Hematopoietic multipotent progenitor cell treated with erythropoietin and hydrocortisone succinate and interleukin-3 and kit ligand, for 4 days (in vitro differentiated cells): ENCODE measurements at places on chromosomes 1 and 21.

DNA sequence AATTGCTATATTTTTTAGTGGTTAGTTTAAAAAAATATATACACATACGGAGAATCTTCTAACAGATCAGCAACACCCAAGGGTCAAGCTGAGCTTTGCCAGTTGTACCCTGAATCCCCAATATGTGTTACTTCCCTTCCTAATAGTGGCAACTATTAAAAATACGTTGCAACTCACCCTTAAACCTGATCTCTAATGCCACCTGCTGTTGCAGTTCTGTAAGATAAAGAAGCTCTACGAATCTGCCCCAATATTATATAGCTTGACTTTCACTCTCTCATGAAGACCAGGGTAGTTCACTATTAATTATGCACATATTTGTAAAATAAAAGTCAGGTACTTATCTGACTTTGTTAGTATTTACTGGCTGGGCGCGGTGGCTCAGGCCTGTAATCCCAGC, 58.4 kb downstream of the ASH1L start:
- DNase-seq, result peak; percentile 82

DNA sequence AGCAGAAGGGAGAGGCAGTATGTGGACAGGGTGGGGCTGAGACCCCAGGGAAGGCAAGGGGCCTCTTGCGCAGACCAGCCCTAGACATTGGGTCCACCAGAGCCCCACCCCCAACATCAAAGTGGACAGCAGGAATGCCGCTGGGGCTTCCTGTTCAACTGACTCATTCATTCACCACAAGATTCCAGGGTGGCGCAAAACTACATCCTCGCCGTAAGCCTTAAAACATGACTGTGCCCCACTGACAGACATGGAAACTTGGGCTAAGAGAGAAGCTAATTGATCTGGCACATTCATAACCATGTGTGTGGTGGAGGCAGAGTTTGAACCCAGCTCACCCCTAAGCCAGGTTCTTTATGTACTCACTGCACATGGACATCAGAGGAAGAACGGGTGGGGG, 14.0 kb downstream of the COL16A1 start:
- no peak for DNase-seq

DNA sequence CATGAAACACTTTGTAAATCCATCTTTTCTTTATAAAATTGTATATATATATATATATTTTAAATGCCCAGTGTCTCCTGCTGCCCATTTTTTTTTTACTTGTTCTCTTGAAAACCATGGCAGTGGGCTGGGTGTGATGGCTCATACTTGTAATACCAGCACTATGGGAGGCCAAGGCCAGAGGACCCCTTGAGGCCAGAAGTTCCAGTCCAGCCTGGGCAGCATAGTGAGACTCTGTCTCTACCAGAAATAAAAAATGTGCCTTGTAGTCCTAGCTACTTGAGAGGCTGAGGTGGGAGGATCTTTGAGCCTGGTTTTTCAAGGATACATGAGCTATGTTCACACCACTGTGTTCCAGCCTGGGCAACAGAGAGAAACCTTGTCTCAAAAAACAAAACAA, 62.2 kb downstream of the HS2ST1 start:
- no peak for DNase-seq

DNA sequence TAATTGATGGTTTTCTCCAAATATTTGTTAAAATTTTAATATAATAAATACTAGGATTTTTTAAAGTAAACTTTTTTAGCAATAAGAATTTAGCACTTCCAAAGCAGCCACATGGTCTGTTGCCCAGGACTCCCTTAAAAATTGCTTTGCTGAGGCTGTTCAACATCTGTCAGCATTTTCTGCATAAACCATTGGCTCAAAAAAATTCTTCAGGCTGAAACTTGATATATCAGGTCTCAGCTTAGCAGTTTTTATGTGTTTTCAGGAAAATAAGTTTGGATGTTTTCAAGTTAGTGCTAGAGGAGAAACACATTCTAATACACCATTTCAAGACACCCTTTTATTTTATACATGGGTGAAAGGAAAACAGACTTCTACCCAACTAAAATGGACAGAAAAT, 69.1 kb upstream of the C1orf105 start:
- DNase-seq, result no peak

DNA sequence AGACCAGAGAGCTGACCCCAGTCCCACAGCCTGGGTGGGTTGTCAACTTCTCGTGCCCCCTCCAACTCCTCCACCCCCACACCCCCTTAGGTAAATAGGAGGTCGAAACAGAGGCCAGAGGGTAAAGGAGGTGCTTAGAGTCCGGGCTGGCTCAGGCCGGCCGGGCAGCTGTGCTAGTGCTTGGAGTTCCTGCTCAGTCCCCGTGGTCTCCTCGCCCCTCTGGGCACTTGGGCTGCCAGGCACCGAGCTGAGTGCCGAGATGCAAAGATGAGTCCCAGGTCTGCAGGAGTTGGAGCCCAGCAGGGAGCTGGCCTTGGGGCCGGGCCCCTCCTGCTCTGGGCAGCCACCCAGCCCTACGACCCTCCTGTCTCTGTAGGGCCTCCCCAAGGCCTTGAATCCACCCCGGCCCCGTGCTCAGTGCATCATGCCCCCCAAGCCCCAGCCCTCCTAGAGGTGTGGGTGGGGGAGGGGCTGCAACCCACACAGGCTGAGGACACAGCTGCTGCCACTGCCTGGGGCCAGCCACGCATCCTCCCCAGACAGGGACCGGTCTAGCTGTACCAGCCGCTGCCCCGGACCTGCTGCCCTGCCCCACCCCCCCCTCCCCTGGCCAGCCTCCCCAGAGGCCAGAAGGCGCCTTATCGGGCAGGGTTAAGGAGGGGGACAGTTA, 1.9 kb downstream of the SMIM1 start:
- no peak for DNase-seq

- no peak for DNase-seq
These were observed 37.3 kb upstream of the KHDRBS1 start for GRCh38 chr1:31976401-31976800.

- DNase-seq, result no peak
These were observed 324.0 kb upstream of the DAB1 start for GRCh38 chr1:57747818-57748217.

- DNase-seq, result no peak
These were observed 613.9 kb downstream of the PTPRU start for GRCh38 chr1:29849991-29850757.

DNA sequence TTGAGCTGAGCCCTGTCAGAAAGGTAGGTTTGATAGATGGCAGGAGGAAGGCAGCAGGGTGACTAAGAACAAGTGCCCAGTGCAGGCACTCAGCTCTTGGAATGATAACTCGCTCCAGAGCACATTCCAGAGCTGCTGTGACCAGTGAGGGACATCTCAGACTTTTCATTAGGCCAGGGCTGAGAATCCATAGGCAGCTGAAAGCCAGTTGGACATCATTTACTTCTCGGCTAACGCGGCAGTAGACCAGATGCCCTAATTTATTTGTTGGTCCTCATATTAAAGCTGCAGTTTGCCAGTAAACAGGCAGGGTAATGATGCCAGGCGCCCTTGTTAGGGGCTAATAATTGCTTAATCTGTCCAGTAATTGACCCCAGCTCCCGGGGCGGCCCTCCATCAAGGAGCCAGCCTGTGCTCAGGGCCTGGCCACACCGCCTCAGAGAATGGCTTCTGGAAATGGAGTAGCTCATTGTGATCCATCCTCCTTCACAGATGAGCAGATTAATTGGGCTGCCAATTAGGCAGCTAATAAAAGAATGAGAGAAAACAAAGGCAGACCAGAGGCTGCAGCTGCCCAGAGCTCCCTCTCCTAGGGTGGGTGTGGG, 122.0 kb downstream of the BEND5 start:
- DNase-seq, result no peak

DNA sequence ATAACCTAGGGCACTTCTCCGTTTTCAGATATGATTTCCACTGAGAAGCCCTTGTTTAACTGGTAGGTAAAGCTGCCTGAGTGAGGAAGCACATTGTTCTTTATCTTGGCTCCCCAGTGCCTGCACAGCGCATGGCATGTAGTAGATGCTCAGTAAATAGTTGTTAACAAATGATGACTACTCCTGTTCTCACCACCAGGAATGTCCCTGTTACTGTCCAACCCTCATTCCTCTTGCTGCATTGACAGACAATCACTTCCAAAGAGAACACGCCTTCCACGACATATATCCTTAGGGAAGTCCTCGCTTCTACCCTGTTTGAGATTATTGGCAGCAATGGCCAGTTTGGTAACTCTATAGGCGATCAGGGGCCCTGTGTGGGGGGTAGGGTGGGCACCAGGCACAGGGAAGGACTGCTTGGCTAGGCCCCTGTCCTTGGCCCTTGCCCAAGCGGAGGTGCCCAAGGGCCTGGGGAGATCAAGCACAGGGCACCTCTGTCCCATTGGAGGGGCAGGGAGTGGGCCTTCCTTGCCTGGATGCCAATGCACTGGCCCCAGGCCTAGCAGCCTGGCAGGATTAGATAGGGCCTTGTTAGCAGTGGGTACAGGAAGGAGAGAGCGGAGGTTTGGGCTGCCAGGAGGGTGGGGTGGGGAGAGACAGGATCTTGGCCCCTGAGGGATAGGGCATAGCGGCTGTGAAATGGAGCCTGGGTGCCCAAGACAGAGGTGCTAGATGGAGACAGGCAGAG, 10.2 kb downstream of the NES start:
- DNase-seq, result no peak

DNA sequence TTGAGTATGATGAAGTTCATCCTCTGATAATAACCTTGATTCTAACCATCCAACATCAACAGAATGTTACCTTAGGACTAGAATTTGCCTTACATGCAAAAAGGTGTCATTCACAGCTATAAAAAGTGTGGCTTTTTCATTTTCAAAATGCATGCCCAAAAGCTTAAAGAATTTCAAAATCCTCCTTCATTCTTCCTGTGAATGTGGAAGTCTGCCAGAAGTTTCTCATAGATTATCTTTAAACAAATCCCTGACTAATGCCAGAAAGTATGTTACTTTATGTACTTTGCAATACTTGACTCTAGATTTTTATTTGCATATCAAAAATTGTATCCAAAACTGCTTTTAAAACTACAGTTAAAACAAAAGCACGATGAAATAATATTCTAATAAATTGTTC, 270.6 kb upstream of the ZRANB2 start:
- DNase-seq, result no peak

DNA sequence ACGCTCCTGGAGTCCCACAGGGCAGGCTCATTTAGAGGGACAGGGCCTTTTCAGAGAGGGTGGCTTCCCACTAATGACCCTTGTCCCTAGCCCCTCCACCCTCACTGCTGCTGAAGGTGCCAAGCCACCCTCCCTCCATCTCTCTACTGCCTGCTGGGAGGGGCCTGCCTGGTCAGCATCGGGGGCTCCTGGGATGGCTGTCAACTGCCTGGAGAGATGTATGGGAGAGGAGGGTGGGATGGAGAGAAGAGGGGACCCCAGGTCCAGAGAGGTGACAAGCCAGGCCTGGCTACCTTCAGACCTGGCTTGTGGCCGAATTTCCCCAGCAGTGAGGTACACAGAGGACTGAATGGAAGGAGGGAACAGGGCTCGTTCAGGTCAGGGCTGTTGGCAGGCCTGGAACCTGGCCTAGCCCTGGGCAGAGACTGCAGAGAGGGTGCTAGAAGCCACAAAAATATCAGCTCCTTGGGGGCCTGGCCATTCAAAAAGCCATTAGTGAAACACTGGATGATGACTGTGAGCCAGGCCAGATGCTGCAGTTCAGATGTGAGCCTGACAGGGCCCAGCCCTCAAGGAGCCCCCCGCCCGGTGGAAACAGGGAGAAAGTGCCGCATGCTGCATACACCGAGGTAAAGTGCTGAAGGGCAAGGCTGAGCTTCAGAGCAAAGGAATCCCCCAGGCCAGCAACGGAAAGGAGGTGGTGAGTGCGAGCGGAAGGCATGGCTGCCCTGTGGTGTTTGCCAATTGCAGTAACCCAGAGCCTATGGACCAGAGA, 20.0 kb downstream of the MMEL1 start:
- DNase-seq, result no peak

DNA sequence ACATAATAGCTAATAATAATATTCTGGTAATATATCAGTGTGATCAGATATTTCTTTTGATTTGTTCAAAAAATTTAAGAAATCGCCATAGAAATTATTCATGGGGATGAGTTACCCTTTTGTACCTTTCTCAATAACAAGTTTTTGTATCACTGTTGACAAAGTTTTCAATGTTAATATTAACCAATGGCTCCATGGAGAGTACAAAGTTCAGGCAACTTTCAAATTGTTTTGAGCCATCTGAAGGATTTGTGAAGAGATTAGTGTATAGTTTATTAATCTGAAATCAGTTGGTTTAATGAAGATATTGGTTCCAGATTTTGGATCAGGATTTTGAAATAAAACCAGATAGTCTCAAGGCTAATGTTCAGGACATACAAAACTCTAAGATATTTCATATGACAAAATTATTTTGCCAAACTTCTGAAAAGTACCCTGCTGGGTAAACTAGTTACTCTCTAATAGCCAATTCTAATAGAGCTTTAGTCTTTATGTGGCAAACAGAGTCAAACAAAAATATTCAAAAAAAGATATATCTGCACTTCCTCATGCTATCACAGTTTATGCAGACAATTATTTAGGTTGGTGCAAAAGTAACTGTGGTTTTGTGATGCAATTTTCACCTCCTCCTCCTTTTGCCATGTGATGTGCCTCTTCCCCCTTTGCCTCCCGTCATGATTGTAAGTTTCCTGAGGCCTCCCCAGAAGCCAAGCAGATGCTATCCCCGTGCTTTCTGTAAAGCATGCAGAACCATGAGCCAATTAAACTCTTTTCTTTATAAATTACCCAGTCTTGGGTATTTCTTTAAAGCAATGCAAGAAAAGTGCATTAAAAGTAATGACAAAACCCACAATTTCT, 1105.0 kb downstream of the PLA2G4A start:
- DNase-seq, result peak; percentile 1

DNA sequence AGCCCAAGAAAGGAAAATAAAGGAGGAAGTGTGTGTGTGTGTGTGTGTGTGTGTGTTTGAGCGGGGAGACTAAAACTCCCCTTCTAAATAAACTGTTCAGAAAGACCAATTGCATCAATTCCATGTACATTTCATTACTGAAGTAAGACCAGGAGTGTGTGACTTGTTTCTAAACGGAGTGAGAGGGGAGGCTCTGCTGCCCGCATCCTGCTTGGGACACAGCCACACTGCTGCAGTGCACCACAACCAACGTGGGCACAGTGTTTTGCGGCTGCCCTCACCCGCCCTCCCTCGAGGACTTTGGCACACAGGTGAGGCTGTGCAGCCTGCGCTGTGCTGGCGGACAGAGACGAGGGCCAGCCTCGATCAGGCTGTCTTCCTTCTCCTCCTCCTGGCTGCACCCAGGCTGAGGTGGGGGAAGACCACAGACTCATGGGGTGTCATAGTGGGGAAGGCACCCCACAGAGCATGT, 31.0 kb upstream of the H6PD start:
- DNase-seq, result no peak

GRCh38 chr1:201597551-201598230, 58.8 kb downstream of the NAV1 start:
- DNase-seq, result no peak

- peak; percentile 58 for DNase-seq
These were observed 14.8 kb upstream of the ZNF669 start for GRCh38 chr1:247118946-247119446.

GRCh38 chr1:29669912-29670311, 433.6 kb downstream of the PTPRU start:
- DNase-seq, result no peak

GRCh38 chr1:159081626-159082025, 5.1 kb upstream of the AIM2 start:
- no peak for DNase-seq
